NCI-H1930 (cell line): ENCODE measurements at places on chromosomes 3 and 15.

- DNase-seq: no peak
Observed at GRCh38 chr15:43446344-43446743, 46.6 kb downstream of the TP53BP1 start.

- no peak for DNase-seq
Observed at GRCh38 chr3:146091397-146091796, 69.6 kb downstream of the PLOD2 start.

DNA sequence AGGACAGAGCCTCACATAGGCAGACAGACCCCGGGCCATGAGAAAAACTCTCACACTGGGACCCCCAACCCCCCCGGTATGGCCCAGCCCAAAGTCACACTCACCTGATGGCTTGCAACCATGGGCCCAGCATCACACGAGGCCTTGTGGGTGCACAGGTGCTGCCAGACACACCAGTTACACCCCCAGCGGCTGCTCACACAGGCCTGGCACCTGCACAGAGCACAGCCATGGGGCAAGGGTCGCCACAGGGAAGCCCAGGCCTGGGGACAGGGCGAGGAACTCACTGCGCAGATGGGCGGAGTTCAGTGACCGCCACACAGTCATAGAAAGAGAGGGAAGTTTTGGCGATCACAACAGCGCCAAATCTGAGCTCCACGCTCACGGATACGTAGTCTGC lies 9.3 kb downstream of the PLXNB1 start:
- DNase-seq: no peak

DNA sequence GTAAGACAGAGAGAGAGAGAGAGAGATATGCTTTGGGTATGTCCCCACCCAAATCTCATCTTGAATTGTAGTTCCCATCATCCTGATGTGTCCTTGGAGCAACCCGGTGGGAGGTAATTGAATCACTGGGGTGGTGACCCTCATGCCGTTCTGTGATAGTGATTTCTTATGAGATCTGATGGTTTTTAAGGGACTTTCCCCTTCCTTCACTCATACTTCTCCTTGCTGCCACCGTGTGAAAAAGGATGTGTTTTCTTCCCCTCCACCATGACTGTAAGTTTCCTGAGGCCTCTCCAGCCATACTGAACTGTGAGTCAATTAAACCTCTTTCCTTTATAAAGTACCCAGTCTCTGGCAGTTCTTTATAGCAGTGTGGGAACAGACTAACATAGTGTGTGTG lies 60.3 kb downstream of the EOMES start:
- DNase-seq: no peak

GRCh38 chr3:12356175-12356574 lies 67.3 kb downstream of the PPARG start:
- no peak for DNase-seq

- no peak for DNase-seq
Observed at GRCh38 chr3:142394921-142395622, 52.8 kb downstream of the XRN1 start.

- DNase-seq: no peak
Observed at GRCh38 chr3:54939557-54940300, 11.9 kb upstream of the LRTM1 start.

DNA sequence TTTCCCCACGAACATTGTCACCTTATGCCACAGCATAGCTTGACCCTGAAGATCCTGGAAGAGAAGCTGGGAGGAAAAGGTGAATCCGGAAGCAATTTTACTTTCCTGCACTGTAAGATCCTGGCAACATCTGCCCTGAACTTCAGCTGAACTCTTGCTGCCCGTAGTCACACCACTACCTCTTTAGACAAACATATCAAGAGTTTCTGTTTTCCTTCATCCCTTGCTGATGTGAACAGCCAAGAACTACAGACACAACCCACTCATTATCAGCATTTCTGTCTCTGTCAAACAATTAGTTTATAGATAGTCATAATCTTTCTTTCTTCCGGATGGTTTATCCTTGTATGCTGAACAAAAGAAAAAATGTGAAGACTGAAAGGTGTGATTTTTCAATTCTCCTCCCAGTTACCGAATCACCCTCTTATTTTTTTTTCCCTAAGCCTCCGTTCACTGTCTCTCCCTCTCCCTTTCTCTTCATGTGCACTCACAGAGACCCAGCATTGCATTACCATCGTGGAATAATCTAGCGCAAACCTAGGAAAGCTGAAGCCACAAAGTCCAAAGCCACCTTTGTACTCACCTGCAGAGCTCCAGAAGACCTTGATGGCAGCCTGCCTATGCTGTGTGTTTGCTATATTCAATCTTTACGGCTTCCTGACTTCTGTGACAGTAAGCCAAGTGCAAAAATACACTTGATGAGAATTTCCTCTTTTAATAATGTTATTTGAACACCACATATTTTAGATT lies 229.2 kb downstream of the CDIN1 start:
- DNase-seq: no peak

GRCh38 chr3:20194793-20195460 lies 8.9 kb upstream of the SGO1 start:
- DNase-seq: no peak

DNA sequence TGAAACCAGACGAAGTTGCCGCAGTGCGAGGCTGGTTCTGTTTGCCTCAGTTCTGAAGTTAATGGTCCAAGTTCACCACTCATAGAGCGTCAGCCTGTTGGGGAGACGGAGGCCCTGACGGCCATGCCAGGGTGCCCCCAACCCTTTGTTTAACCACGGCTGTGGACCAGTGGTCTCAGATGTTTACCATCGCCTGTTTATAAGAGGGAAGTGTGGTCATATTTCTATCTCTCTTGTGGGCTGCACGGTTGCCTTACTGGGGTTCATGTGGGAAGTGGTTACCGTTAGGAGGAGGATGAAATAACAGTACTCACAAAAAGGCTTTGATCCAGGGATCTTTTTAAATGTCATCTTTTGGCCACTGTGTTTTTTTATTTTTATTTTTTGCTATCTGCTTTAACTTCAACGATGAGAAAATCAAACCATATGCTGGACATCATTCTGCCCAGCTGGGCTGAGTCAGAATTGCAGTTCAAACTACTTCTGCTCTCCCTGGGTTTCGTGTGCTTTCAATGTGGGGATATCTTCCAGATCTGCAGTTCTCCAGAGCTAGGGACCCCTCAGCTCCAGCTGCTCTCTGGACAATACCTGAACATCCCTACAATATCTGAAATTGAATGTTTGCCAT lies 17.8 kb downstream of the SMAD3 start:
- no peak for DNase-seq

GRCh38 chr3:125203731-125204130 lies 8.8 kb downstream of the SLC12A8 start:
- DNase-seq: no peak

DNA sequence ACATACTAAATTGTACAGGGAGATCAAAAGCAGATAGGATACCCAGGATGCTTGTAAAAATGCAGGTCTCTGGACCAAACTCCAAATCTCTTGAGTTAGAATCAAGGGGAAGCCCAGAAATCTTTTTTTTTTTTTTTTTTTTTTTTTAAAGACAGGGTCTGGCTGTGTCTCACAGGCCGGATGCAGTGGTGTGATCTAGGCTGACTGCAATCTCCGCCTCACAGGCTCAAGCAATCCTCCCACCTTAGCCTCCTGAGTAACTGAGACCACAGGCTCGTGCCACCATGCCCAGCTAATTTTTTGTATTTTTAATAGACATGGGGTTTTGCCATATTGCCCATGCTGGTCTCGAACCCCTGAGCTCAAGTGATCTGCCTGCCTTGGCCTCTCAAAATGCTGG lies 373.5 kb downstream of the SHQ1 start:
- DNase-seq: no peak

DNA sequence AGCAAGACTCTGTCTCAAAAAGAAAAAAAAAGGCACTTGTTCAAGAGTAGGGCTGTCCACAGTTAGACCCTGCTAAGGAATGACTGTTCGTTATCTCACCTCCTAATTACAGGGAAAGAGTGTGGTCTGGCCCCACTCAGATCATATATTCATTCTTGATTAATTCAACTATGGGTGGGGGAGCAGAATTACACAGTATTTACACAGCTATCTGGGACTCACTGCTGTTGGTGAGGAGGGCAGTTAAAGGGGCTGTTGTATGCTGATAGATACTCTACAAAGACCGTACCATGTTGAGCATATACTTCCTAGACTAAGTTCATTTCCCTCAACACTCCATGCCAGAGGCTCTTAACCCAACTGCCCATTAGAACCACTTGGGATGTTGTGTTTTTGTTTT lies 3.8 kb upstream of the ZNF620 start:
- DNase-seq: no peak

- DNase-seq: peak; percentile 67
Observed at GRCh38 chr3:155382396-155383042, 89.0 kb upstream of the STRIT1 start.

GRCh38 chr3:114775395-114775794 lies 371.7 kb downstream of the ZBTB20 start:
- DNase-seq: no peak

GRCh38 chr3:42497009-42497731 lies 5.3 kb upstream of the VIPR1 start:
- no peak for DNase-seq

GRCh38 chr3:121493431-121493830 lies 52.4 kb downstream of the POLQ start:
- no peak for DNase-seq

GRCh38 chr3:103554451-103554850 lies 1119.6 kb downstream of the ZPLD1 start:
- no peak for DNase-seq

- no peak for DNase-seq
Observed at GRCh38 chr3:167657684-167658225, 4.0 kb upstream of the WDR49 start.

GRCh38 chr3:186534113-186534669 lies 10.0 kb downstream of the CRYGS start:
- no peak for DNase-seq

DNA sequence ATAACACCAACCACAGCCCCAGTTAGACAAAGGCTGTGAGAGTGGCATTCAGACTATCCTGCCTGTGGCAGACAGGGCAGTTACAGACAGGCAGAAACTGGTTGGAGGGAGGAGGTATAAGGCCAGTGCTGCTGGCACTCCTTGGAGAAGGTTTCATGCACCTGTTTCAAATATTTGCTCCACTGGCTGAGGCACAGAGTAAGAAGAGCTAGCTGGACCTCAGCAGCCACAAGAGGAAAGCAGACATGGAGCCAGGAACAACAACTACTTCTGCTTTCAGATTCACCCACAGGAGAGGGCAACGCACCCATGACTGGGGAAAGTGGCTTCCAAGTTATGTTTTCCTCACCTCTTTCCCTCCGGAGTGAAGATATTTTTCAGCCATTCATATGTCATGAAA lies 11.5 kb upstream of the PRKAR2A start:
- no peak for DNase-seq

GRCh38 chr3:4351164-4351855 lies 48.1 kb downstream of the SETMAR start:
- DNase-seq: no peak

GRCh38 chr3:26648461-26648860 lies 25.9 kb downstream of the LRRC3B start:
- no peak for DNase-seq

GRCh38 chr3:106965307-106965706 lies 411.9 kb upstream of the CCDC54 start:
- no peak for DNase-seq

GRCh38 chr3:9951598-9951961 lies 628 bp downstream of the PRRT3 start:
- DNase-seq: no peak

GRCh38 chr15:101151288-101151687 lies 100.6 kb downstream of the CHSY1 start:
- no peak for DNase-seq

DNA sequence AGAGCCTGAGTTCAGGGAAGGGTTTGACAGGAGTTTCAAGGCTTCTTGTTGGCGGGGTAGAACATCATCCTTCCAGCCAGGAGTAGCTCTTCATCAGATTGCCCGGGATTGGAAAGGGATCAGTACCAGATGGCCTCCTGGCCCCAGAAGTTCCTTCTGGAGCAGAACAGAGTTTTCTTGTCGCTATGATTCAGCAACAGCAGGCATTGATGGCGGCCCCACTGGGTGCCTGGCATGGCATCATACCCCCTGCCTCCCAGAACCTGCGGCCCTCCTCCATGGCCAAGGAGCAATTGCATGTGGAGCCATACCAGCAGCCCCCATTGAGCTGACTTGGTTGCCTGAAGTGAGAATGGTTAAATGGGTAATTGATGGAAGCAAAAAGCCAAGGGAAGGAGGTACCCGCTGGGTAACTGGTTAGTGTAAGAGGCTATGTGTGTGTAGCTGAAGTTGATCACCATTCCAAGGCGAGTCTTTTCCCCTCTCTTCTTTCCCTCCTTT lies 305.6 kb downstream of the PTPRG start:
- DNase-seq: no peak

DNA sequence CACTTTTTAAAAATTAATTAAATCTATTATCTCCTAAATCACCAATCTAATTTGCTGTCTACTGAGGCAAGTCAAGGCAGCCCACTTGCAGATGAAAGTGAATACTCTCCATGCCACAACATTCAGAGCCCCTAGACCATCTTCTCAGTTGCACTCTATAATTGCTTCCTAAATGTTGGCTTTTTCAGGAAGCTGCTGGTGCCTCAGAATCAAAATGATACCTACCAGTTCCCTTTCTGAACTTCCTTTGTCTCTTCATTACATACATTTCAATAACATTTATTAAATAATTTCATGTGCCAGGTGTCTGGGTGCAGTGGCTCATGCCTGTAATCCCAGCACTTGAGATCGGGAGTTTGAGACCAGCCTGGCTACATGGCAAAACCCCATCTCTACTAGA lies 124.1 kb downstream of the SERPINI1 start:
- DNase-seq: no peak

DNA sequence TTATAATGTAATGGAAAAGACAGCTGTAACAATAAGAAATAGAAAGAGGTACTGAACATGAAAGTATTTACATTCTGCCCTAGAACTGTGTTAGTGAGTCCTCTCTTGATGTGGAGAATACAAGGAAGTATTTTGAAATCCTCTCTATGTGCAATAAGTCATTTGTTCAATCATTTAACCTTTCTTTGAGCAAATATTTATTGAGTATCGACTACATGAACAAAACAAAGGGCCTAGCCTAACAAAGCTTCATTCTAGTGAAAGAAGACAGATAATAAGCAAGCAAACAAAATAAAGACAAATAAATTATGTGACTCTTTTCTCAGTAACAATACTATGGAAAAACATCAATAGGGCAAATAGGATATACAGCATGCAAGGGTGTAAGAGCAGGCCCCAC lies 354.9 kb upstream of the ATP11B start:
- peak; percentile 80 for DNase-seq

DNA sequence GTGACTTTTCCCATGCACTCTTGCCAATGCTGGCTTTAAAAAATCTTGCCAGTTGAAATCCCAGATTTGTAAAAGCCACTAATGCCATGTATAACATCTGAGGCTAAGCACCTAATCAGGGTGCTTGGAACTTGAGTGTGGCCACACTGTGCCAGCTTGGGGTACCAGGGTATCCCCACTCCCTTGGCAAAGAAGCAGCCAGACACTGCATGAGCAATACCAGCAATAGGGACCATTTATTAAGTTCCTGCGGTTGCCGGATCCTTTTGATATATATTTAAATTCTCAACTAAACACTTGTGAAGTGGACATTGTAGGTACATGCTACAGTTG lies 2.2 kb upstream of the RHCG start:
- DNase-seq: no peak

GRCh38 chr3:61796911-61797310 lies 235.5 kb downstream of the PTPRG start:
- DNase-seq: no peak
